ENCODE measurements at places on chromosomes 4 and X.

DNA sequence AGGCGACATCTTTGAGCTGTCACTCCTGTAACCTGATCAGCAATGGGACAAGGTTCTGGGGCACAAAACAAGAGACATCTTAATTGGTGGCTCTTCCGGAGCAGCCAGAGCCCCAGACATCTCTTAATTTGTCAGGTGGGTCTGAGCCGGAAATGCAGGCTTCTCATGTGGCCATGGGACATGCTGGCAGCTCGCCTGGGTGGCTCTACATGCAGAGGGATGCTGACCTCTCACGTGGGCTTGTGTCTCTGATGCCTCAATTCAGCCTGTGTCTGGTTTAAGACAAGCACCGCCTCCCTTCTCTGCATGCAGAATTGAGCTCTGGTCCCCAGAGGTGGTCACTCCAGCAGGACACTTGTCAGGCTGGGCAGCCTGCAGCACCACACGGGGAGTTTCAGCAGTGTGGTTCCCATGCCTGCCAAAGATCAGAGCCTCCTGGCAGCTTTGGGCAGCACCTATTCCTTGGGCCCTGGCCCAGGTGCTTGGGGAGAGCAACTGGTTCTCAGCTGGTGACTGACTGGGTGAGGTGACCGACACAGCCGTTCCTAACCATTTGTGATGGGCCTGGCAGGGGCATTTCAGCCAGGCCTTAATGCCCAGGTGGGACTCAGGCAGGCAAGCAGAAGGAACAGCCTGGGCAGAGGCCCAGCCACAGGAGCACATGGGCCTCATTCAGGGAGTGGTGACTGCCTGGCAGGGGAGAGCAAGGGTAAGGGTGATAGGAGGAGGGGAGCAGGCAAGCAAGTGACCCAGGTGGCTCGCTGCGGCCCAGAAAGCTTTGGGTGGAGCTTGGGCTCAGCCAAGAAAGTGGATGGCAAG lies 53.4 kb downstream of the HMX1 start:
- no peak for DNase-seq

GRCh38 chr4:10577018-10577417 lies 107.5 kb downstream of the CLNK start:
- no peak for DNase-seq

DNA sequence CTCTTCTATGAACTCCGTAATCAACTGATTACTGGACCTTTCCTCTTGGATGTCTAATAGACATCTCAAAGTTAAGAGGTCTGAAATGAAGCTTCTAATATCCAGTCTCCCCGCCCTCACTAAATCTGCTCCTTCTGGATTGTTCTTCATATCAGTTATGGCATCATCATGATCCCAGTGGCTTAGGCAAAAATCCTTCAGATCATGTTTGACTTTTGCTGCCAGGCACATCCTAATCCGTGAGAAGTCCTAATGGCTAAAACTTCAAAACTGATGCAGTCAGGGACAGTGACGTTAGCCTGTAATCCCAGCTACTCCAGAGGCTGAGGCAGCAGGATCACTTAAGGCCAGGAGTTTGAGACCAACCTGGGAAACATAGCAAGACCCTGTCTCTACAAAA lies 55.1 kb upstream of the GUCY1A1 start:
- no peak for DNase-seq

- DNase-seq = no peak
Measured at GRCh38 chr4:65482410-65482809, 187.9 kb downstream of the EPHA5 start.

GRCh38 chr4:31114816-31115215 lies 394.6 kb downstream of the PCDH7 start:
- no peak for DNase-seq

DNA sequence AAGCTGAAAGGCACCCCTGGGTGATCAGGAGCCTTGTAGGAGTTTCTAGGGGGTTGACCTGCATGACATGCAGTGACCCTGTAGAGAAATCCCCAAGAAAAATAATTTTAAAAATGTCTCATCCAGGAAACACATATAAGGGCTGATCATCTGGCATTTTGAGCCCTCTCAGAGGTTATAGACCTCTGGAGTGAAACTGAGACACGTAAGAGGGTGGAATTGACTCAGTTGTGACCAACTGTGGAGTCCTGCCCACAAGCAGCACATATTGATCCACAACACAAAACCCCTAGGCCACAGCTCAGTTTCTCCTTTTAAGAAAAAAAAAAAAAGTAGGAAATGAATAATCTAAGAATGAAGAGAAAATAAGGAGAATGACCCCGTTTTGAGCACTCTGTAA lies 32.5 kb upstream of the MTMR8 start:
- DNase-seq = no peak

DNA sequence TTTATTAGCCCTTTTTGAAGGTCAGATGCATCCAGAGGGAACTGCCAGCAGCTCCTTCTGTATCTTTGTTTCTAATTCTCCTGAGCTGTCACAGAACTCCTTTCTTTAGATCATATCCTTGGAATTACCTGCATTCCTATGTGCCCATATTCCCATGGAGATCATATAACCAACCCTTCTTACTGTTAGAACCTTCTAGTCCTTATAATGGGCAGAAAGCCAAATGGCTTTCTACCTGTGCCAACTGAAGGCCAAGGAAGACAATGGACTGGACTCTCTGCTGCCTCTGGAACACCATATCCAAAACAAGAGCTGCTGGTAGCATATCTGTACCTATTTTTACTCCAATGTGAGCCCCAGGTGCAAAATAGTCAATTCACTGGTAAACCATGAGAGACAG lies 60.7 kb downstream of the TBC1D9 start:
- DNase-seq = no peak

GRCh38 chrX:9278475-9279233 lies 186.2 kb upstream of the TBL1X start:
- no peak for DNase-seq

DNA sequence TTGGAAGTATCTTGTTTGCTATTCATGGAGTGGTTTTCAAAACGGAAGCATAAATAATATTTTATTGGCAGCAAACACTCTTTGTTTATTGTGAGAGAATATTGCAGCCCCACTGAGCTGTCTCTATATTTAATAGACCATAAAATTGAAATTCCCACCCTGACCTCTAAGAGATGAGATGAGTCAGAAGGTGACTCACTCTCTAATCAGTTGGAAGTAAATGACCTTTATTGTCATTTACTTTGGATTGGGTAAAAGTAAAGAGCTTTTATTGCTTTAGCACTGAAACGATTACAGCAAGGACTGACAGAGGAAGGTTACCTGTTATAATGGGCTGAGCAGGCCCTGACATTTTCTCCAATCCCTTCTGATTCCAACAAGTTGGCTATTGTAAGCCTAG lies 55.0 kb downstream of the SYTL5 start:
- no peak for DNase-seq

DNA sequence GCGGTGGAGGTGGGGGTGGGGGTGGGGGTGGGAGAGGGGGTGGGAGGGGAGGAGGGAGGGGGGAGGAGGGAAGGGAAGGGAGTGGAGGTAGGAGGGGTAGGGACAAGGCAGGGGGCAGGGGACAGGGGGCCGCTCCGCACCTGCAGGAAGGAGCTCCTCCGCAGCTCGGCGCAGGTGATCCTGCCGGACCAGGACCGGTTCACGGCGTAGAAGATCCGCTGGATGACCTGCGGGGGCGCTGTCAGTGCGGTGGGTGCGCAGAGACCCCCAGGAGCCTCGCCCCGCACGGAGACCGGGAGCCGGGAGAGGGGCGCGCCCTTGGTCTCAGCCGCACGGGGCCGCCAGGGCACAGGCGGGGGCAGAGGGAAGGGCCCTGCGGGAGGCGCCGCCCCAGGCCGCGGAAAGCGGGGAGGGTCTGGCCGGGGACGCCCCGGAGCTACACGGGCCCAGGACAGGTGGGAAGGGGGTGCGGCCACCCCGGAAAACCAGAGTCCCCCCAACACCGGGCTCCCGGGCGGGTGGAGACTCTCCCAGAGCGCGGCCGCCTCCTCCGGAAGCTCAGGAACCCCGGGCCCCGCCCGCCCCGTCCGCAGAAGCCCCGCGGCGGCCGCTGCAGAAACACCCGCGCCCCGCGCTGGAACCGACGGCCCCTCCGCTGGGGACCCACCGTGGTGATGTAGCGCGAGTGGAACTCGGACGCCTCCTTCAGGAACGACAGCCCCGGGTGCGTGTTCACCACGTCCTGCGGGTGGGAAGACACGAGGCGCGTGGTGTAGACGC lies 27.6 kb upstream of the GTPBP6 start:
- DNase-seq = no peak

- no peak for DNase-seq
Measured at GRCh38 chr4:37138789-37139188, 105.8 kb upstream of the NWD2 start.

DNA sequence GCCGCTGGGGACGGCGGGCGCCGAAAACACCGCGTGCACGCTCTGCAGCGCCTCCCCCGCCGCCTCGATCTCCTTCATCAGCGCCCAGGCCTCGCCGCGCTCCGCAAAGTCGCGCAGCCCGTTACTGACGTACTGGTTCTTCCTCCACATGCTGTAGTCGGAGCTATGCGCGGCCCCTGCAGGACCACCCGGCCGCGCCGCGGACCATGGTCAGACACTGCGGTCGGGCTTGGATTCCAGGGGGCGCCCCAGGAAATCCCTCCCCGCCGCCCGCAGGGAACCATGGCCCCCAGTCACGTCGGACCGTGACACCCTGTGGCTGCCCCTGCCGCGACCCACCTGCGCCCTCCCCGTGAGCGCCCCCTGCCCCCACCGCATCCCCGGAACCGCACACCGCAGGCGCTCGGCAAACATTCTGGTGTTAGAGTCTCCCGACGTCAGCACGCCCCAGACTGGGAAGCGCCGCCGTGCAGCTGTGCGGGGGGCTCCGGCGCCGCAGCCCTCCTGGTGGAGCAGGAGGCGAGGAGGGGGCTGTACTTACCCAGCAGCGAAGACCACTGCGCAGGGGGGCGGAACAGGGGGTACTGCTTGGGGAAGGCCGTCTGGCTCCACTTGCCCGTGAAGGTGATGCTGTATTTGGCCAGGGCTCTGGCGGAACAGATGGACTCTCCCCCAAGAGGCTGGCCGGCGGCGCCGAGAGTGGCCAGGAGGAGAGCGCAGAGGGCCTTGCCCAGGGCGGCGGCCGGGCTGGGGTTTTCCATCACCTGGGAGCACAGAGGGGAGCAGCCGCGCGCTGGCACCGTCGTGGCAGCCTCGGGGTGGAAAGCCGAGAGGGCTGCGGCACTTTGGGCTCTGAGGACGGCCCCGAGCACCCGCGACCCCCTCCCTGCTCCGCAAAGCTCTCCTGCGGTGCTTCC lies 814 bp downstream of the SPON2 start:
- DNase-seq = peak; percentile 44

- no peak for DNase-seq
Measured at GRCh38 chr4:108502356-108502755, 118.0 kb upstream of the RPL34 start.

GRCh38 chr4:54146139-54146538 lies 46.2 kb downstream of the GSX2 start:
- no peak for DNase-seq

DNA sequence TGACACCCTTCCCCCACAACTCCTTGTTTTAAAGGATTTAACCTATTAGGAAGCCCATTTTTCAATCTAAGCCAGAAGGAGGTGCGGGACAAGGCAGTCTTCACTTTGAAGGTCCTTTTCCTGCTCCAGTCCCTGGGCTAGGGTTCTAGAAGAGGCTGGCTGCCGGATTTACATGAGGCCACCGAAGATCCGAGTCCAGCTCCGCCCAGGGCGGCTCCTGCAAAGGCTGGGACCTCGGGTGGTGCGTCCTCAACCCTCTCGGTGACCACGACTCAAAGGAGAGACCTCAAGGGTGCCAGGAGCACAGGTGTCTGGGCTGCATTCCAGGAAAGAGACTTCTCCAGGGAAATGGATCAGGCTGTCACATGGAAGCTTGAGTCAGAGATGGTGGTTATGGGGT lies 471.6 kb downstream of the PCDH19 start:
- DNase-seq = no peak

DNA sequence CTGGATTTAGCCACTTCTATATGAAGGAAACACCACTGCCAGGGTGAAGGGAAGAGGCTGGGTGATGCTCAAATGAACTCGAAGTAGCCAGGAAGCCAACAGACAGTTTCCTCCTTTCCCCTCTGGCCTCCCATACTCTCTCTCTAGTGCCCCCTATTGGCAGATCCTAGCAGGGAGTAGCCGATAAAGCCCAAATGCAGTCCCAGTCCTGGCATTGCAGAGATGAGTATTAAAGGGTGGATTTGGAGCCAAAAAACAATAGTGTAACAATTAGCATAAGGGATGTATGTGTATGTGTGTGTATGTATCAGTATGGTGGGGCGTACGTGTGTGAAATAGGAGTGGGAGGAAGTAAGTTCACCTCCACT lies 213.8 kb upstream of the LDB2 start:
- DNase-seq = no peak

DNA sequence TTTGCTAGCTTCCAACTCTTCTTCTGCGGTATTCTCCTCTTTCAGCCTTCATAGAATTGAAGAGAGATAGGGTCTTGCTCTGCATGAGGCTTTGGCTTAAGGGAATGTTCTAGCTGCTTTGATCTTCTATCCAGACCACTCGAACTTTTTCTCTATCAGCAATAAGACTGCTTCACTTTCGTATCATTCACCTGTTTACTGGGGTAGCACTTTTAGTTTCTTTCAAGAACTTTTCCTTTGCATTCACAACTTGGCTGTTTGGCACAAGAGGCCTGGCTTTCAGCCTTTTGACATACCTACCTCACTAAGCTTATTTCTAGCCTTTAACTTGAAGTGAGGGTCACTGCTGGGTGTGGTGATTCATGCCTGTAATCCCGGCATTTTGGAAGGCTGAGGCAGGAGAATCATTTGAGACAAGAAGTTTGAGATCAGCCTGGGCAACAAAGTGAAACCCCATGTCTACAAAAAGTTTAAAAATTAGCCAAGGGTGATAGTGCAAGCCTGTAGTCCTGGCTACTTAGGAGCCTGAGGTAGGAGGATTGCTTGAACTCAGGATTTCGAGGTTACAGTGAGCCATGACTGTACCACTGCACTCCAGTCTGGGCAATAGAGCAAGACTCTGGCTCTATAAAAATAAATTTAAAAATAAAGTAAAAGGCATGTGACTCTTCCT lies 47.1 kb upstream of the HPGDS start:
- DNase-seq = no peak

GRCh38 chr4:44931720-44932119 lies 205.4 kb upstream of the GNPDA2 start:
- DNase-seq = no peak

- DNase-seq = no peak
Measured at GRCh38 chr4:86497131-86497530, 97.0 kb upstream of the PTPN13 start.

- DNase-seq = no peak
Measured at GRCh38 chr4:81195475-81195874, 19.5 kb downstream of the PRKG2 start.

- no peak for DNase-seq
Measured at GRCh38 chr4:142402156-142402555, 443.9 kb downstream of the INPP4B start.

DNA sequence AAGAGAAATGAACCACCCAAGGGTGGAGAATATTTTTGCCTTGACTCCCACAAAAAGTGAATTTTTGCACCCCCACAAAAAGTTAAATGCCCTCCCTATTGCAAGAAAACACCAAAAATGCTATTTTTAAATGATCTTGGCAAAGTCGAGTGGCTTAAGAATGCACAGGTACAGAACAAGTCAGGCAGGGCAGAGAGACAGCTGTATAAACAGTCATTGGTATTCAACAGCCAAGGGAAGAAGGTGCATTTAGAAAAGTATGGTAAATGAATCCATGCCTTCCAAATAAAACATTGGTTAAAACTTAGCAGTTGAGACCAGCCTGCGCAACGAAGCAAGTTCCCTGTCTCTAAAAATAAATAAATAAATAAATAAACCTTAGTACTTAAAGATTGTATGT lies 169.3 kb downstream of the CHIC2 start:
- DNase-seq = no peak

All from activated CD4-positive, alpha-beta T cell treated with anti-CD3 and anti-CD28 coated beads for 4 hours (primary cell).